ENCODE measurements at places on chromosomes 12 and 14.

GRCh38 chr12:69000540-69001243 is 67.7 kb upstream of the CPM start:
- DNase-seq: no peak

- DNase-seq: no peak
These were observed 41.9 kb downstream of the VDR start for GRCh38 chr12:47862881-47863280.

DNA sequence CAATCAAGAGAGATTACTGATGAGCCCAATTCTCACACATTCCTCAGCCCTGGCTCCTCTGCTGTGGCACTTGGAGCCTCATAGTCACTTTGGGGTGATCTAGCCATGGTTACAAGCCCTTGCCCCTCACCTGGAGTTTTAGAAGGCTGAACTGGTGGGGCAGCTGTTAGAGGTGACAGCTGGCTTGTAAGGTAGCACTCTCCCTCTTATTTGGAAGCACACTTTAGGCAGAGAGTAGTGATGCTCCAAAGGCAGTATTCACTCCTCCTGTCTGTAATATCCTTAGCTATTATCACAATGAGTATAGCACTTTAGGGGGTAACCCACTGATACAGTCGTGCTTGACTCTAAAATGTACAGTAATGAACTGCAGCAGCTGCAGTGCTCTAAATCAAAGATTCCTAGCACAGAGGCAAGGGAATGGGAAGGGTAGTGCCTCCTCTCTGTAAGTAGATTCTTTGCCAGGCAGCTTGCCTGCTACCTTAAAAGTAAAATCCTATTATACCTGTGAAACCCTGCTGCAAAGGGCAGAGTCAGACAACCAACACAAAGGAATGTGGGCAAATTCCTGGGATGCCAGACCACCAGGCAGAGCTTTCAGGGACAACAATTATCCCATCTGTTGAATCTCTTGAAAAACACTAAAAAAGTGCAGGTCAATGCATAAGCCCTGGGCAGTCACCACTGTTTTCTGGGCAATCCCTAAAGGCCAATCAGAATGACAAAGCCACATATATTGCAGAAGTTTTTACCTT is 336.3 kb downstream of the NOVA1 start:
- DNase-seq: no peak

DNA sequence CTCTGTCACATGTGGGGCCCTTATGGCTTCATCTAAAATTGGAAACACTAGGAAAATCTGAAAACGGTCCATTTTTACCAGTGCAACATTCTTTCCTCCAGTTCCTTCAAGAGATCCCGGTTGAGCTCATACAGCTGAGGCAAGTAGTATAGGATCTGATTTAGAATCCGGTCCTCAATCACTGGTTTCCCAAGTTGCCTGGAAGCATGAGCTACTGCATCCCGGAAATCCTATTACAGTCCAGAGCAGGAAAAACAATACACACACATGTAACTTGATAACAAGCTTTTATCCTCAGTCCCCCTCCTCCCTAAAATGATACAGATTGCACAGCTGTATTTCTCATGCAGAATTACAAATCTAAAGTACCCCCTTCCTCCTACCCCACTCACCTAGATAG is 67.9 kb upstream of the NR2C1 start:
- no peak for DNase-seq

GRCh38 chr12:46367351-46368029 is 5.1 kb downstream of the SLC38A2 start:
- no peak for DNase-seq

GRCh38 chr12:6923851-6924250 is 3.9 kb upstream of the ATN1 start:
- no peak for DNase-seq

DNA sequence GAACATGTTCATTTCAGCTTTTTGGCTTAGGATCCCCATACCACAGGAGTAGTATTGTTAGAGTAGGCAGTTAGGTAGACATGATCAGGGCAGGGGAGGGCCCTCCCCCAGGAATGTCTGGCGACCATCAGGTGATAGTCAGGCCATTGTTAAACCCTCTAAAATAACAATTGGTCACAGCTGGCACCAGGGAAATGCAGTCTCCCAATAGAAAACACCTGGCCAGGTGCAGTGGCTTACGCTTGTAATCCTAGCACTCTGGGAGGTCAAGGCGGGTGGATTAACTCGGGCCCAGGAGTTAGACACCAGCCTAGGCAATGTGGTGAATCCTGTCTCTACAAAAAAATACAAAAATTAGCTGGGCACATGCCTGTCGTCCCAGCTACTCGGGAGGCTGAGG is 187.1 kb downstream of the MON2 start:
- DNase-seq: no peak

DNA sequence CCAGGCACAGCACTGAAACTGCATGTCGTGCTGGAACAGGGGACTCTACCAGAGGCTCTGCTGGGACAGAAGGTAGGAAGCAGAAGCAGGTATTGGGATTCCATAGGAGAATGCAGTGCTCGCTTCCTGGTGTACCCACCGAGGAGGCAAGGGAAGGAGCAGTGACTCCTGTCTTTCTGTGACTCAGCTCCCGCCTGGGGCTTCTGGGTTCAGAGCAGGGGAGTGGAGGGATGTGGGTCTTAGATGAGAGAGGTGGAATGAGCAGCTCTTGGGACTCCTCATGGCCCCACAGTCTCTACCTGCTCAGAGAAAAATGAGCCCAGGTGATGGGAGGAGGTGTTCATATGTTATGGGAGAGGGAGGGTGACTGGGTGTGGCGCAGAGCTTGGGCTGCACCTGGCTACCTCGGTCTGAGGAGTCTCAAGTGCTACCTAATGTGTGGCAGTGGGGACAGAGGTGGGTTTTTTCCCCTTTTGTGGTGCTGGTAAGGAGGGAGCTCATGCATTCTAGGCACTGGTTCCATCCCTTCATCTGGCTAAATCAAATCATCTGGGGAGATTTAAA is 26.3 kb downstream of the WNT5B start:
- no peak for DNase-seq

GRCh38 chr14:95034788-95035187 is 122.5 kb downstream of the DICER1 start:
- DNase-seq: no peak

DNA sequence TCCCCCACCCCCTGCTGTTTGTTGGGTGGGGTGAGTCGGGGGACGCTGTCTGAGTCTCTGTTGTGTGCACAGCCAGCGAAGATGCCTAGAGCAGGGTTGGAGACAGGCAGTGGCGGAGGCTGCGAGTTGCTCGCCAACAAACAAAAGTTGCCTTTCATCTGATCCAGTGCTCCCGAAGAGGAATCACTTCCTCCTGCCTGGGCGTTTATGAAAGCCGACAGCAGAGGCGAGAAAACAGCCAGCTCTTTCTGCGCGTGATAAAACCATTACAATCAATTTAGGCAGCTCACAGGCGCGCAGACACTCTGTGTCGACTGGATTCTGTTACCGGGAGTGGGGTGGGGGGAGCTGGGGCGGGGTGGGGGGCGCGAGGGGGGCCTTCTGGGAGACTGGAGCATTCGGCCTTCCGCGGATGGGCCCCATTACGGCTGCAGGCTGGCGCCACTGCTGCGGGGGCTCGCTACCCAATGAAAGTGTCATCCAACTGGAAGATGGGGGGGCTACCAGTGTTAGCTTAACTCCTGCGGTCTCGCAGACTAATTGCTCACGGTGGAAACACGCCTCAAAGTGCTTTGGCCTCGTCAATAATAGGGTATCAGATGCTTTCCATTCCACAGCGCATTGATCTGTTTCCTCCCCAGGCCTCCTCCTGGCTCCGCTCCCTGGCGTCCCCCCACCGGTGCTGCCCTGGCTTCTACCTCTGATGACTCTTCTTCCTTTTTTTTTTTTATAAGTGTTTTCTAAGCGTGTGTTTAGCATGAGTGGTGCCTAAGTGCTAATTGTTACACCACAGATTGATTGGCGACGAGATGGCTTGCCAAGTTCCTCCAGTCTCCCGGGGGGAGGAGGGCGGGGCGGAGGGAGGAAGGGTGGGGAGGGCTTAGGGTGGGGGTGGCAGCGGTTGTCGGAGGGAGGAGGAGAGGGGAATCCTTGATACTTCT is 678.4 kb downstream of the MED13L start:
- no peak for DNase-seq

DNA sequence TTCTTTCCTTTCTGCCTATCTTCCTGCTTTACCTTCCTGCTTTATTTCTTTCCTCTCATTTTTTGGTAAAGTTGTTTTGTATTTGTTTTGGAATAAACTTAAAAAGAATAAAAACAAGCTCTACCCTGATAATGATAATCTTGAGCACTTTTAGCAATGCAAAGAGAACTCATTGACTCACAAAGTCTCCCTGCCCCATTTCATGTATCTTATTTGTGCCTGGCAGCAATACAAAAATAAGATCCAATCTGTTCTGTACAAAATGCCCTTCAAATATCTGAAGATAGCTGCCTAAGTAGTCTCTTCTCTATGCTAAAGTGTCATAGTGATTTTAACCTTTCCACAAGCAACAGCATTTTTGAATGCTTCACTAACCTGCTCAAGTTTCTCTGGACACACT is 31.1 kb upstream of the ETNK1 start:
- no peak for DNase-seq

GRCh38 chr14:20489093-20489994 is 16.0 kb upstream of the RNASE10 start:
- no peak for DNase-seq

DNA sequence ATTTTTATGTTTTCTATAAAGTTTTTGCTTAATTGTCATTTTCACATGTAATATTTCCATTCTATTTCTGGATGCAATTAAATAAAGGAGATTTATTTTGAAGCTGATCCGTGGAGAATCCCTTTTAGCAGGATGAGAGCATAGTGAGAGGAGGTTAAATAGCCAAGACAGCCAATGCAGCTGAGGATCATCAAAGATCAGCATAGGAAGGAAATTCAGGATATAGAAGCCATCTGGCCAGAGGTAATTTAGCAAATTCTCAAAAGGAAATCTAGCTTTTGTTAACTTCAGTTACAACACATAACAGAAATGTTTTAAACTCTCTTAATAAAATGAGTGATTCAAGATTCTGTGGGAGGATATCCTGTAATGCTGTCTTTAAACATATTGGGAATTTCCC is 122.8 kb upstream of the PDE3A start:
- DNase-seq: no peak

GRCh38 chr14:99889268-99889667 is 96.1 kb downstream of the EML1 start:
- DNase-seq: no peak

GRCh38 chr12:48034835-48035805 is 30.8 kb upstream of the COL2A1 start:
- no peak for DNase-seq

DNA sequence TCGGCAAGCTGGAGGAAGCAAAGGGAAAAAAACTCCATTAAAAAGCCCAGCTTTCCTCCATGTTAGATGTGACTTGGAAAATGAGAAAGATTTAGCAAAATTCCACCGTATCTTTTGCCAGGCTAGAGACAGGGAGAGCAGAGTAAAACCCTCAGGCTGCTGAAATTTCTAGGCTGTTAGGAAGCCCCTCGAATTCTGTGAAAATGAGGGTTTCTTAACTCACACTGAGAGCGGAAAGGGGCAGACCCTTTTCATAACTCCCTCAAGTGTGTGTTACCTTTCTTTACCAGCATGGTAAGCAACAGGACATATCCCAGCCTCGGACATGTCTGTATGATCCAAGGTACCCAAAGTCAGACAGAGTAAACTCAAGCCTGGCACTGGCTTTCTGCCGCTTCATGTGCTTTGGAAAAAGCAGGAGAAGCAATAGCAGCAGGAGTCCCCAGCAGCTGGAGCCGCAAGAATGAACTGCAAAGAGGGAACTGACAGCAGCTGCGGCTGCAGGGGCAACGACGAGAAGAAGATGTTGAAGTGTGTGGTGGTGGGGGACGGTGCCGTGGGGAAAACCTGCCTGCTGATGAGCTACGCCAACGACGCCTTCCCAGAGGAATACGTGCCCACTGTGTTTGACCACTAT is at the start of gene RHOJ:
TSS of gene RHOJ (plus strand) at position 37 of the 637 bp plus-strand sequence. CDS start at position 464, 427 bp downstream.
- DNase-seq: no peak

GRCh38 chr14:48616931-48617330 is 941.5 kb upstream of the MDGA2 start:
- DNase-seq: no peak

DNA sequence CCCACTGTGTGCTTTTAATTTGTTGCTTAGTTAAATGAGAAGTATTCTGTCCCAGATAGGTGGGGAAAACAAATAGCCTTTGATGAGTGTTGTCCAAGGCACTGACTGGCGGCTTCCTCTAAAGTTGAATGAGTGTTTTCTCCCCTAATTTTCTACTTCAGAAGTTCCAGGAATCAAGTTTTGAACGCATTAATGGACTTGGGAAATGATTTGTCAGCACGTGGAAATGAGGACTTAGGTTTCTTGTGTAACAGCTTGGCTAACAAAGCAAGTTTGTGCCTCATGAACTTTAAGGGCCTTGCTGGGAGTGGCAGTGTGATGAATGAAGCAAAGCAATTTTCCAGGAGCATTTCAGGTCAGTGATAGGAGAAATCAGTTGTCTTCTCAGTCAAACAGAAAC is 56.9 kb downstream of the LIN52 start:
- DNase-seq: no peak

DNA sequence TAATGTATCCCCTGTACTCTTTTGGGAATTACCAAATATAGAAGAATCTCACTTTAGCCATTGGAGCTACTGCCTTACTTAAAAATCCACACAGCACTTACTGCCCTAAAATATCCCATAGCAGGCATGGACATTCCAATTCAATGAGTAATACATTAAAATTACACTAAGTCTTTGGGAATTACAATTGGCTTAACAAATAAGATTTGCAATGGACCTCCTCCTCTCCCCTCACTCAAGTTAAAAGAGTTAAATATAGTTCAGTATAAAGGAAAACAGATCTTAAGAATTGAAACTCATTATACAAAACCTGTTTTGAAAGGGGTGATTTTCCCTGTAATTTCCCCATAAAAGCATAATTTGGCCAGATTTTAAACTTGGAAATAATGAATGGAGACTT is 477.1 kb downstream of the SLC16A7 start:
- no peak for DNase-seq

- no peak for DNase-seq
These were observed 128.8 kb downstream of the ADGRD1 start for GRCh38 chr12:131082290-131083194.

- no peak for DNase-seq
These were observed 77.5 kb upstream of the CPSF6 start for GRCh38 chr12:69161829-69162228.

- no peak for DNase-seq
These were observed 174.6 kb downstream of the ESRRB start for GRCh38 chr14:76550534-76550933.

DNA sequence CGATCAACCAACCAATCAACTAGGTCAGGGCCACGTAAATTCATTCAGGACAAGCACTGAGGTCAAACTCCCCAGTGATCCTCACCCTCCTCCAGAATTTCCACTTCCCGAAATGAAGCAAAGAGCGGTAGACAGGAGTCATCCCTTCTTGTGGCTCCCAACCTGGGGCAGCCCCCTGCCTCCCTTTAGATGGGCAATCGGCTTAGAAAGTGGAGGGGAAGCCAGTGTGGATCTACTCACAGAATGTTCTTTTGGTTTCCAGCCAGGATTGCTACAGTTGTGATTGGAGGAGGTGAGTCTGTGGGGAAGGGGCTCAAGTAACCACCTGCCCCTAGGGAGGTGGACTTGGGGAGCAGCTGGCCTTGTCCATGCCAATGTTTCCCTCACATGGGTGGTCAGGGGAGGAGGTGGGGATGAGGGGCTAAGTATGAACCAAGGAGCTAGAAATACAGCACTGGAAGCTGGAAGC is 4.1 kb downstream of the IFI27 start:
- no peak for DNase-seq

Data from stimulated activated CD8-positive, alpha-beta memory T cell treated with anti-CD3 and anti-CD28 coated beads, Interleukin-15, amount 100 ng/mL, for 24 hours (primary cell).